ENCODE measurements at places on chromosomes 4 and X. TPM values are rescaled to one million over a fixed set of nuclear protein-coding genes. Genes with fewer than 3 reads are reported as not detected.

PPP1R2C gene
- polyA plus RNA-seq: not detected

OCIAD1 gene
- 84.3 TPM for polyA plus RNA-seq

HCFC1 gene
- 19.0 TPM for polyA plus RNA-seq

PLS3 gene
- 123 TPM for polyA plus RNA-seq

CWH43 gene
- polyA plus RNA-seq: not detected

FATE1 gene
- polyA plus RNA-seq: not detected

GPR50 gene
- not detected for polyA plus RNA-seq

HEPH gene
- polyA plus RNA-seq: 21.1 TPM

NCBP2L gene
- polyA plus RNA-seq: not detected

BMPR1B gene
- 0.24 TPM for polyA plus RNA-seq

SHOX gene
- polyA plus RNA-seq: not detected

ATP2B3 gene
- polyA plus RNA-seq: 0.03 TPM

All from IMR-90 (cell line).